ENCODE measurements at places on chromosomes 2 and 18.

- DNase-seq = no peak
These were observed 80.7 kb downstream of the MYL12B start for GRCh38 chr18:3342628-3343027.

- DNase-seq = no peak
These were observed 30.4 kb upstream of the FN1 start for GRCh38 chr2:215466097-215466909.

GRCh38 chr2:237529452-237530402 is 36.6 kb upstream of the PRLH start:
- DNase-seq = no peak

GRCh38 chr2:184637781-184638180 is 39.5 kb downstream of the ZNF804A start:
- no peak for DNase-seq

DNA sequence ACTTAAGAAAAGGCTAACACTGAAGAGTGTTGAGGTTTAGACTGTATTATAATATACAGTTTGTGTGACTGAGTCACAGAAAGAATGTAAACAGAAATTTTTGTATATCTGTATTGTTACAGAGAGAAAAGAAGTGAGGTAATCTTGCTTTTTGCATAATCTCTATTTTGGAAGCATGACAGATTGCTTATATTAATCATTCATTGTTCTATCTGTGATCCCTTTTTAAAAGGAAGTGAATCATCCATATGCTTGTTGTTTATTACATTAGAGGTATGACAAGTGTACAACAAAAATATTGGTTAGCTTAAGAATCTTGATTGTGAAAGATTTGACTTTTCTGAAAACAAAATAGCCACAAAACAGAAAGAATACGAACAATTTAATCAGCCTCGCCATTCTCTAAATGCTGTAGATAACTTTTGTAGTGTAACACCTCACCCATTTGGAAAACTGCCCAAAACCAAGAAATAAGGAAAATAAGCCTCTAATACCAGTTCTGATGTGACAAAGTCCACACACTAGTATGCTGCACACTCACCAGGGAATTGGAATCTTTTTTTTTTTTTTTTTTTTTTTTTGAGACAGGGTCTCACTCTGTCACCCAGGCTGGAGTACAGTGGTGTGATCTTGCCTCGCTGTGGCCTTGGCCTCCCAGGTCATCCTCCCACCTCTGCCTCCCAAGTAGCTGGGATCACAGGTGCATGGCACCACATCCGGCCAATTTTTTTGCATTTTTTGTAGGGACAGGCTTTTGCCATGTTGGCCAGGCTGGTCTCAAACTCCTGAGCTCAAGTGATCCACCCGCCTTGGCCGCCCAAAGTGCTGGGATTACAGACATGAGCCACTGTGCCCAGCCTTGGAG is 91.5 kb upstream of the LPIN2 start:
- peak; percentile 53 for DNase-seq

- no peak for DNase-seq
These were observed 3.4 kb downstream of the OTX1 start for GRCh38 chr2:63053889-63054602.

DNA sequence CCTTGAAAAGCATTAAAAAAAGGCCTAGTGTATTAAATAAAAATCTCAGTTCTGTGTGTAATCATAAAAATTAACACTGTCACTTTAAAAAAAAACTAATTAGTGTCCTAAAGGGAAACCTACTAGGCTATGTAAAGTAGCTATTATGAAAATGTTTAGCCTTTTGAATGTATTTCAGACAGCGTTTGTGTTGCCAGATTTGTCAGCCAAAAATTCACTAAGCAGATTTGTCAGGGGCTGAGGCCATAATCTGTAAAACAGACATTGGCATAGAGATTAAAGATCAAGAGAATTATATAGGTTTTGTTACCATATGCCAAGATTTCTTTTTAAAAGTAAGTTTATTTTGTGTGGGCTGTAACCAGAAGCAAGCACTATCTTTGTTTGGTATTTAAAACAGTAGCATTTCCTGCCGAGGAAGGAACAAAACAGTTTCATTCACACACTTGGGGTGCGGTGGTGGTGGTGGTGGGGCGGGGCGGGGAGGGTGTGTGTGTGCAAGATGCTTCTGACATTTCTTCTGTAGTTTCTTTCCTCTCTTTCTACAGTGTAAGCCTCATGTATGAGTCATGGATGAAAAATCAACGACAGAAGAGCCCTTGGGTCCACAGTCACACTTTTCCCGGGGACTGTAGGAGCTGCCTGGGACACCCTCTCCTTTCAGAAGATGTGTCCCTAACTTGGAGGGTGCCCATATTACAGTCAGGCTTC is 328.5 kb upstream of the FANCL start:
- peak; percentile 37 for DNase-seq

Data from SW480 (cell line).